ENCODE measurements at places on chromosomes 7 and 10.

- DNase-seq = no peak
Measured at GRCh38 chr7:110600956-110601355, 490.0 kb upstream of the LRRN3 start.

DNA sequence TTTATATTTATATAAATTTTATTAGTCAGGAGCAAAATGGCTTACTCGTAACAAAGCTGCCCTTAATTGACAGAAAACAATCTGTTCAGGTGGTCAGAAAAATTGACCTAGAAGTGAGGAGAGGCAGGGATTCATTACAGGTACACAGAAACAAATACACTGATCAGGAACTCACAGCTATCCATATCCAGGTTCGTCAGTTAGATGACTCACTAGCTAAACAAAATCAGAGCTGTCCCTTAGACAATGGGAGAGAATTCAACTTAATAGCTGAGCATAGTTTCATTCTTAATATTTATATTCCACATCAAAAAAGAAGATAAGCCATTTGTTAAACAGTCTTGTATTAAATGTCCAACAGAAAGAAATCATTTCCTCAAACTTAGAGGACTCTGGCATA is 41.7 kb downstream of the HYCC1 start:
- no peak for DNase-seq

- no peak for DNase-seq
Measured at GRCh38 chr7:90413185-90413528, 9.9 kb downstream of the CLDN12 start.

- DNase-seq = no peak
Measured at GRCh38 chr10:19819419-19820033, 3.3 kb downstream of the PLXDC2 start.

DNA sequence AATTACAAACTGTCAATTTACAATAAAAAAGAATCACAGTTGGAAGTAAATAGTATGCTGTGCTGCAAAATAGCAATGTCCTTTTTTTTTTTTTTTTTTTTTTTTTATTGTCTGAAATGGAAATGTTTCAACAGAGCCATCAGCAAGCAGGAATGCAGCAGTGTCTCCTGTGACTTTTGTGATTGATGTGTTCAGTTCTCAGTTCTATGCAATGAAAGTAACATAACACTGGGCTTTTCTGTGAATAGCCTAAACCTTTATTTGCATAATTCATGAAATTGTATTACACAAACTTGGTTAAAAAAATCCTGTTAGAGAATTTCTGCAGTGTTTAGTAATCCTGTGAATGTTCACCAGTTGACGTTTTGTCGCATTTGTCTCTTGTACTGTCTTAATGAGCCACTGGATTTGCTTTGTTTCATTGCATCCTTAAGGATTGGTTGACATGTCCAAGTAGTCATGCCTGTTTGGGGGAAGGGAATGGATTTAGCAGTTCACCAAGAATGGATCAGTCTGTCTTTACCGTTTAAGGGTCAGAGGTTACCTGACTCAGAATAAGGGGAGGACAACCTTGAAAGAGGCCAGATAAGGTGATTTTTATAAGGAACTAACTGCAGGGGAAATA is 192.7 kb downstream of the MLLT10 start:
- no peak for DNase-seq

GRCh38 chr7:45184326-45185027 is 26.9 kb downstream of the RAMP3 start:
- no peak for DNase-seq

- no peak for DNase-seq
Measured at GRCh38 chr7:68020102-68020501, 1023.5 kb downstream of the TYW1 start.

- no peak for DNase-seq
Measured at GRCh38 chr10:122786269-122786668, 59.4 kb downstream of the CUZD1 start.

DNA sequence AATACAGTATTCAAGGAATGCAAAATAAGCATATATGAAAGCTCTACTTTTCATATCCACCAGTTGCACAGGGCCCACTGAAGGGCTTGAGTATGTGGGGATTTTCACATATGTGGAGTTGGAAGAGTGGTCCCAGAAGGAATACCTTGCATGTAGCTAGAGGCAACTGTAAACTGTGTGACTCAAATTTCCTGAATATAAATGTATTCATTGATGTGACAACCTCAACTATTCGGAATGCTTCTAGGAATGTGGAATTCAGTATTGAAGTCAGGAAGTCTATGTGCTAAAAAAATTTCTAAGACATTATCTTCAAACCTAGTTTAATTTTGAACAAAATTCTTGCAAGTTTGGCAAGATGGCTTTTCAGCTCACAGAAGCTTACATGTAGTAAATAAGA is 695.5 kb upstream of the SEMA3D start:
- DNase-seq = no peak

DNA sequence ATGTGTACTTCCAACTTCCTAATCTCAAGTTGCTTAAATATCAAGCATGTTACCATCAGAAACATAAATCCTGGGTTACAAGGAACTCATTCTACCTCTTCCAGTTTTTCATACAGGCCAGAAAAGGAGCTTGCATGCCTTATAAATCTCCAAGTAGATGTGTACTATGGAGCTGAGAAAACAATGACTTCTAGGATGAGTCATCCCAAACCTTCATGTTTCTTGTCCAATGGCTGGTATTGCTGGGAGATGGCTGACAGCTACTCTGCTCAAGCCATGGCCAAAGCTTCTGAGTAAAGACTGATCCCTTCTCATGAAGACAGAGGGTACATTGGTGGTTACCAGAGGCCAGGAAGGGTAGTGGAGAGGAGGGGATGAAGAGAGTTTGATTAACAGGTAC is 8.6 kb downstream of the RAPGEF5 start:
- no peak for DNase-seq

- no peak for DNase-seq
Measured at GRCh38 chr10:1402816-1403507, 334.4 kb downstream of the ADARB2 start.

DNA sequence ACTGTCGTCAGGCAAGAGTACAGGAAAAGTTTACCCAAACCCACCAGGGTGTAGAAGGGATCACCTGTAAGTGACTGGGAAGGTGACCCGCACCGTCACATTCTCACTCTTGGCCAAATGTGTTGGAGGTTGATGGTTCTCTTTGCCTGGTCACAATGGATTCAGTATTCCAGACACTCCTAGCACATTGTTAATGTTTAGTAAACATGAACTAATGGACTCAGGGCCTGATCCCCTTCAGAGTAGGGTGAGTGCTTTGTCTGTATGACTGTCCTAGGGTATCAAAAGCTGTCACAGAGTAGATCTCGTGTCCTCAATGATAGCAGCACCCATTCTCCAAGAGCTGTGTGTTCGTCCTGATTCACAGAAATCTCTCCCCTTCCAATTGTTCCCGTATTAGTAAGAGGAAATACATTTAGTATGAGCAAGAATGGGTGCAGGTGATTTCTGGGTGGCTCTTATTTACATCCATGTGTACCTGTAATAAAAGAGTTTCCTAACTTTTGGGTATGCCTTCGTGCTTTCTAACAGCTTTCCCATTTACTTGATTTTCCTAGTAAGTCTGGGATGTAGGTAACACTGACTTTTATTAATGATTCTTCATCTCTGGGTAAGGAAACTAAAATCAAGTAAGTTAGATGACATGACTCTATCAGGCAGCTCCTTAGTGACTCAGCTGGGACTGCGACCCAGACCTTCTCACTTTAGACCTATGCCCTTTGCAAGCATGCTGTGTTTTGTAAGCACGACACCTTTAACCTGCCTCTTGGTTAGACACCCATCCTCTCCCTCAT is 4.7 kb downstream of the EEPD1 start:
- no peak for DNase-seq

DNA sequence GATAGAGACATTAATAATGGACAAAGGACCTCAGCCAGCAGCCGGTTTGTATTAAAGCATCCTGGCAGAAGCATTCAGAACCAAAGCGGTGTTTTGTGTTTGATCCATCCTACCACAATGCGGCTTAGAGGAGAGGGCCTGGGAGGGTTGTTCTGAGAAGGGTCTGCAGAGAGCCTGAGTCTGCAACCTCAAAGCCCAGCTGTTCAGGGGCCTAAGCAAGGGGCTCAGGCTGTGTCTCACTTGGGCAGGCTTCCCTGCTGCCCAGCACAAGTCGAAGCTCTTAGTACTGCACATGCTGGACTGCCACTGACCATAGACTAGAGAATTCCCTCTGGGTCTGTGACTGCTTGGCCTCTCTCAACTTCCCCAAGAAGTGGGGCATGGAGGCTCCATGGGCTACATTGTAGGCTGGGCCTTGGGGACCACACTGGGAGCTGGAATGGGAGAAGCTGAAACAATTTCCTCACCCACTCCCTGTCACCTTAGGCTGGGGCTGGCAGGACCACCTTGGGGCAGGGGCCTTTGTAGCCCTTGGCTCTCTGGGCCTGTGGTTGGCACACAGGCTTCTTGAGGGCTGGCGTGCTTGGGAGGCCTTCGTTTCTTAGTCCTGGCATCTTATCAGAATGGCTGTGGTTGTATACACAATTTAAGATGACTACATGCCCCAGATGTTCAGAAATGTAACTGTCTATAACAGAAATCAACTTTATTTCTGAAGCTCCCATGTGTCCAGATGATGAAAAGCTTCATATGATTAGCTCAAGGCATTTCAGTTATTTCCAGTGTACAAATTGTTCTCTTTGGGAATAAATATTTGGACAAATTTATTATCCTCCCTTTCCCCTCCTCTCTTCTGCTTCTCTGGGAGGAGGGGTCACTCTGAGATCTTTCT is 44.5 kb downstream of the LRRC18 start:
- no peak for DNase-seq

- DNase-seq = no peak
Measured at GRCh38 chr7:48734695-48735406, 189.5 kb upstream of the CDC14C start.

GRCh38 chr10:132420981-132421846 is 24.2 kb downstream of the PWWP2B start:
- DNase-seq = no peak

GRCh38 chr10:78062296-78062695 is 28.6 kb downstream of the RPS24 start:
- no peak for DNase-seq

- DNase-seq = no peak
Measured at GRCh38 chr7:16670021-16670420, 24.0 kb downstream of the BZW2 start.

GRCh38 chr7:41147606-41148485 is 555.0 kb downstream of the INHBA start:
- DNase-seq = no peak

GRCh38 chr7:128672927-128673517 is 930 bp downstream of the GARIN1A start:
- no peak for DNase-seq

GRCh38 chr10:105968666-105969065 is 1195.8 kb downstream of the SORCS1 start:
- DNase-seq = no peak

- no peak for DNase-seq
Measured at GRCh38 chr10:80945264-80945880, 407.7 kb downstream of the SH2D4B start.

GRCh38 chr10:101763141-101763846 is 12.6 kb downstream of the FGF8 start:
- no peak for DNase-seq

GRCh38 chr7:49060743-49061142 is 136.4 kb downstream of the CDC14C start:
- no peak for DNase-seq

GRCh38 chr7:14236834-14237233 is 247.4 kb upstream of the ETV1 start:
- DNase-seq = no peak

GRCh38 chr10:121409466-121410104 is 188.7 kb downstream of the FGFR2 start:
- no peak for DNase-seq

GRCh38 chr10:33087922-33088321 is 129.9 kb upstream of the ITGB1 start:
- no peak for DNase-seq

GRCh38 chr10:95506056-95506737 is 55.0 kb downstream of the SORBS1 start:
- DNase-seq = no peak

DNA sequence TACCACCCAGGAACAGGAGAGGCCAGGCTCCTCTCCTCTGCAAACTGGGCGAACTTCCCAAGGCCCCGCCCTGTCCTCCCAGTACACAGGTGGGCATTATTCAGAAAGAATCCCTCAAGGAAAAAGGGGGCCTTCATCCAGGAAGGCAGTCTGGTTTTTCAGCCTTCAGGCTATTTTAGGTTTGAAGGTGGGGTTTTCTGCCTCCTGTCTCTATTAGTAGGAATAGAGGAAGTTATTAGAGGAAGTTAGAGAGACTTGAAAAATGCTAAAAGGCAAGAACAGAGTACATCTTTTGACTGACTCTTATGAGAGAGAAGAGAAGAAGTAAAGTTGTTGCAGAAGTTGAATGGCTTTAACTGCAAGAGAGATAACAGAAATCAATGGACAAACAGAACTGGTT is 250.9 kb upstream of the SORCS1 start:
- DNase-seq = no peak

DNA sequence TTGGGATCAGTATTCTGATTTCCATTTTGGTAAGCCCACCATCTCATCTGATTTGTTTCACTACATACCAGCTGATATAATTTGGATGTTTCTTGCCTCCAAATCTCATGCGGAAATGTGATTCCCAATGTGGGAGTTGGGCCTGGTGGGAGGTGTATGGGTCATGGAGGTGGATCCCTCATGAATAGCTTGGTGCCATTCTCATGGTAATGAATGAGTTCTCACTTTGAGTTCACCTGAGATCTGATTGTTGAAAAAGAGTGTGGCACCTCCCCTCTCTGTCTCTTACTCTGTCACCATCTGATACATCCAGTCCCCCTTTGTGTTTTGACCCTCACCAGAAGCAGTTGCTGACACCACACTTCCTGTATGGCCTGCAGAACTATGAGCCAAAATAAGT is 347.3 kb downstream of the ARL4A start:
- DNase-seq = no peak

GRCh38 chr7:6640246-6640721 is 3.2 kb downstream of the ZNF316 start:
- no peak for DNase-seq

GRCh38 chr10:105068497-105068896 is 427.4 kb downstream of the SORCS3 start:
- DNase-seq = no peak

DNA sequence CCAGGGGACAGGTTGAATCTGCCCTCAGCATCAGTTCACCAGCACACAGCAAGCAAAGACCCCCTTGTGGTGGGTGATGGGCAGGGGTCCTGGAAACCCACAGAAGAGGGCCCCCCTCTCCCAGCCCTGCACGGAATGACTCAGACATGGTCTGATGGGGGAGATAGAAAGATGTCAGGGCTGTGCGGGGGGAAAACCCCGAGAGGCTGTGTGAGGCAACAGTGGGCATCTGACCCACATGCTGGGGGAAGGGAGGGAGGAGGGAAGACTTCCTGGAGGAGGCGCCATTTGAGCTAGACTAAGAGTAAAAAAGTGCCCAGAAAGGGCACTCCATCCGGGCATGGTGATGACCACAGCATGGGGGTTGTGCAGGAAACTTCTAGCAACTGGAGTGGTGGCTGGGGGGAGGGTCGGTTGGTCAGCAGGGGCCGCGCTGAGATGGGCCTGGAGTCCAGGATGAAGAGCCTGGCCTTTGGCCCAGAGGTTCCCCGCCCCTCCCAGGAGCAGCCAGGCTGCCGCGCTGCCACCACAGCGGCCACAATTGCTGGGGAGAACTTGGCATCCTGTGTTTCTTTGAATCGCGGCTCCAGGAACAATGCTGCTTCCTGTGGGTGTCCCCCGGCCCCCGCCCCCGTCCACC is 2.5 kb downstream of the LFNG start:
- DNase-seq = peak; percentile 43

GRCh38 chr10:129685271-129685670 is 218.2 kb downstream of the MGMT start:
- DNase-seq = no peak

Measured in activated naive CD4-positive, alpha-beta T cell (primary cell).